ENCODE measurements at places on chromosomes 7 and 10.
A peak's percentile ranks its signal among the peaks of the same experiment; 100 is the strongest.

DNA sequence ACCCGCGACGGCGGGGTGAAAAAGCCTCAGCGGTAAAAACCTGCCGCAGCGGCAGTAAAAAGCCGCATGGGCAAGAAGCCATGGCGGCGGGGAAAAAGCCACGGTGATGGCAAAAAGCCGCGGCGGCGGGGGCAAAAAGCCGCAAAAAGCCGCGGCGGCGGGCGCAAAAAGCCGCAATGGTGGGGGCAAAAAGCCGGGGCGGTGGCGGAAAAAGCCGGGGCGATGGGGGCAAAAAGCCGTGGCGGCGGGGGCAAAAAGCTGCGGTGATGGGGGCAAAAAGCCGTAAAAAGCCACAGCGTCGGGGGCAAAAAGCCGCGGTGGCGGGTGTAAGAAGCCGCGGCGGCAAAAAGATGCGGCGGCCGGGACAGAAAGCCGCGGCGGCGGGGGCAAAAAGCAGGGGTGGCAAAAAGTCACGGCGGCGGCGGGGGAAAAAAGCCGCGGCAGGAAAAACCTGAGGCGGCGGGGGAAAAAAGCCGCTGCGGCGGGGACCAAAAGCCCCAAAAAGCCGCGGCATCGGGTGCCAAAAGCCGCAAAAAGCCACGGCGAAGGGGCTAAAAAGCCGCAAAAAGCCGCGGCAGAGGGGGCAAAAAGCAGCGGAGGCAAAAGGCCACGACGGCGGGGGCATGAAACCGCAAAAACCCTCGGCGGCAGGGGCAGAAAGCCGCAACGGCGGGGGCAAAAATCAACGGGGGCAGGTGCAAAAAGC, 488.5 kb downstream of the ZNF33B start:
- DNase-seq: no peak

GRCh38 chr7:2008101-2008935, 224.4 kb downstream of the MAD1L1 start:
- DNase-seq: peak; percentile 66

- DNase-seq: no peak
These were observed at the start of gene USP54 for GRCh38 chr10:73590881-73591799. USP54 (minus strand) TSS chr10:73591342; CDS start chr10:73575658, 15,684 bp downstream.

GRCh38 chr10:98878921-98879320, 356.7 kb downstream of the HPSE2 start:
- DNase-seq: no peak

DNA sequence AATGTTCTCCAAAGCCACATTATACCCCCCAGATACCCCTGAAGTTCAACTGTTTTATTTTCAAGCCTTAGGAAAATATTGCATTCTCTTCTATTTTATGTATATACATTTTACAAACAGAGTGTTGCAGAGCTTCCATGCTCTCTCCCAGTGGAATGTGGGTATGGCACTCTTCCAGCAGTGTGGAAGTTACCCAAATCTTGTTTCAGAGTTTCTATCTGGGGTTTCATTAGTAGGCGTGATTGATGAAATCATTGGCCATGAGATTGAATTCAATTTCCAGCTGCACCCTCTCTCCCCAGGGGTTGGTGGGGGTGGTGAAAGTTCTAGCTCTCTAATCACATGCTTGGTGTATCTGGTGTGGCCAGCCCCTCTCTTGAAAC, 350.4 kb downstream of the RPS24 start:
- no peak for DNase-seq

GRCh38 chr10:124151466-124152095, 58.2 kb upstream of the CHST15 start:
- DNase-seq: no peak

- no peak for DNase-seq
These were observed 322.9 kb downstream of the PTEN start for GRCh38 chr10:88186335-88186734.

GRCh38 chr7:83684928-83685327, 36.0 kb upstream of the SEMA3E start:
- DNase-seq: no peak

- no peak for DNase-seq
These were observed 1.4 kb downstream of the ETV1 start for GRCh38 chr7:13988065-13988464.

- DNase-seq: no peak
These were observed 25.1 kb downstream of the CDK14 start for GRCh38 chr7:90621125-90621746.

- no peak for DNase-seq
These were observed 20.6 kb upstream of the CHCHD3 start for GRCh38 chr7:133102276-133103060.

DNA sequence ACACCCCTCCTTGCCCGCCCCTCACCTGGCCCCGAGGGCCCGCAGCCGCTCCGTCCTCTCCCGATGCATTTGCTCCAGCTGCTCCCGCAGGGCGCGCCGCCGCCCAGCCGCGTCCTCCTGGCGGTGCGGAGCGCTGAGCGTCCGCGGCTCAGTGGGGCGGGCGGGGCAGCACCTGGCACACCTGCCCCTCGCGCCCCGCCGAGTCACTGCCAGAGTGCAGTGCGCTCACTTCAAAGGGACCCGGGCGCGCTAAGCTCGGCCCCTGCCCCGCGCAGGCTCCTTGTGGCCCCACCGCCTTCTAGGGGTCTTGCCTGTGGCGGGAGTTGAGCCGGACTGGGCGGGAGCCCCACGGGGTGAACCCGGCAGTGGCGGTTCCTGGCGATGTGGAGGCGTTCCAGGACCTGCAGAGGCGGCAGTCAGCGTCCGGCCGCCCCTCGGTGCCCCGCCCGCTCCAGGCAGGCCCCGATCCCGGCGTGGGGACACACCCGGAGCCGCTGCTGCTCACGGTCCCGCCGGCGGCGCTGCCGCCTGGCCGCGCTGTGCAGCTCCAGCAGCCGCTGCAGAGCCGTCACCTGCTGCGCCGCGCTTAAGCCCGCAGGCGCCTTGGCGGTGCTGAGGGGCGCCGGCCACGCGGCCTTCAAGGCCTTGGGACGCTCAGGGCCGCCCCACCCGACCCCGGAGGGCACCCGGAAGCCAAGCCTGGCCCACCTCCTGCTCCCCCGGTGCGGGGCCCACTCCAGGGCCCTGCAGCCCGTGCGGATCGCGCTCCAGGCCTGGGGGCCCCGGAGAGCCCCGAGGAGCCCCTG, 6.7 kb downstream of the ATP6V1F start:
- DNase-seq: no peak

DNA sequence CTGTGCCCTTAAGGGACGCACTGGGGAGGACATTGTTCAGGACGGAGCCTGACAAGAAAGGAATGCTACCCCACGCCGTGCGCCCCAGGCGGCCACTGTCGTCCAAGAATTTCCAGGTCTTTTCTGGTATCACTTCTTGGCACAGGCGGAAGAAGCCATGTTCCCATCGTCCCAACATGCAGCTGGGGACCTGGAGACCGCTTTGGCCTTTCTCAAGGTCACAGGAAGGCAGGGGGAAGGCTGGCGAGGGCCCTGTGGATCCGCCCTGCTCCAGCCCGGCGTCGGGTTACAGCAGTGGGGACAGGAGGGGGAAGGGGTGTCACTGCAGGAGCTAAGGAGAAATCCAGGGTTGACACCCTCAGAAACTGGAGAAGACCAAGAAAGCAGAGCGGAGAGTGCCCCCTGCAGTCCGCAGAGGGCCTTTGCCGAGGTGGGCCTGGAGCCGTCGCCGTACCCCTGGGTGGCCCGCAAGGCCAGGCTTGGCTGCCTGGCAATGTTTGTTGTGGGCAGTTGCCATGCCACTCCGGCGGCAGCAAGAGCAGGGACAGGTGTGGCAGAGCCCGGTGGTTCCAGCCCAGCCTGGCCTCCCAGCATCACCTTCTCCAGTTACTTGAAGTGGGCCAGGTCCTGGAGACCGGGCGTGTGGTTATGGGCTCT, 104.1 kb downstream of the LHPP start:
- no peak for DNase-seq

DNA sequence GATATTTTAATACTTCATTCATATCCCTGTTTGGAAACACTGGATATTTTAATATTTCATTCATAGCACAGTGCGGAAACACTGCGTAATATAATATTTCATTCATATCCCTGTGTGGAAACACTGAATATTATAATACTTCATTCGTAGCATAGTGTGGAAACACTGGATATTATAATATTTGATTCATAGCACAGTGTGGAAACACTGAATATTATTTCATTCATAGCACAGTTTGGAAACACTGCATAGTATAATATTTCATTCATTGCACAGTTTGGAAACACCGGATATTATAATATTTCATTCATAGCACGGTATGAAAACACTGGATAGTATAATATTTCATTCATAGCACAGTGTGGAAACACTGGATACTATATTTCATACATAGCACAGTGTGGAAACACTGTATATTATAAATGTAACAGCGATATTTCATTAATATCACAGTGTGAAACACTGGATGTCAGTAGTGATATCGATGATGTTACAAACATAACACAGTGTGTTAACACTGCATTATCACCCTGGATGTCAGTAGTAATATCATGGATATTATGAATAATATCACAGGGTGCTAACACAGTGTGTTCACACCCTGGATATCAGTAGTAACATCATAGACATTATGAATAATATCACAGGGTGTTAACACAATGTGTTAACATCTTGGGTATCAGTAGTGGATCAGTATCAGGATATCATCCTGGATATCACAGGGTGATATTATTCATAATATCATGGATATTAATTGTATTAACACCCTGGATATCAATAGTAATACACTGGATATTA, 2.9 kb upstream of the TMEM225B start:
- no peak for DNase-seq

DNA sequence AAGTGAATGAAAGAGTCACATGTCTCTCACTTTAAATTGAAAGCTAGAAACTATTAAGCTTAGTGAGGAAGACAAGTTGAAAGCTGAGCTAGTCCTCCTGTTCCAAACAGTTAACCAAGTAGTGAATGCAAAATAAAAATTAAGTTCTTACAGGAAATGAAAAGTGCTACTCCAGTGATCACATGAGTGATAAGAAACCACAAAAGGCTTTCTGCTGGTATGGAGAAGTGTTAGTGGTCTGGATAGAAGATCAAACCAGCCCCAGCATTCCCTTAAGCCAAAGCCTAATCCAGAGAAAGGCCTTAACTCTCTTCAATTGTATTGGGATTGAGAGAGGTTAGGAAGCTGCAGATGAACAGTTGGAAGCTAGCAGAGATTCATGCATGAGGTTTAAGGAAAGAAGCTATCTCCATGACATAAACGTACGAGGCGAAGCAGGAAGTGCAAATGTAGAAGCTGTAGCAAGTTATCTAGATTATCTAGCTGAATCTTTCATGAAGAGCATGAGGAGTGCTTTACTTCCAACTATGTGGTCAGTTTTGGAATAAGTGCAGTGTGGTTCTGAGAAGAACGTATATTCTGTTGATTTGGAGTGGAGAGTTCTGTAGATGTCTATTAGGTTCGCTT, 261.6 kb downstream of the MDFIC start:
- DNase-seq: no peak

GRCh38 chr10:86538547-86538946, 17.0 kb upstream of the WAPL start:
- no peak for DNase-seq

DNA sequence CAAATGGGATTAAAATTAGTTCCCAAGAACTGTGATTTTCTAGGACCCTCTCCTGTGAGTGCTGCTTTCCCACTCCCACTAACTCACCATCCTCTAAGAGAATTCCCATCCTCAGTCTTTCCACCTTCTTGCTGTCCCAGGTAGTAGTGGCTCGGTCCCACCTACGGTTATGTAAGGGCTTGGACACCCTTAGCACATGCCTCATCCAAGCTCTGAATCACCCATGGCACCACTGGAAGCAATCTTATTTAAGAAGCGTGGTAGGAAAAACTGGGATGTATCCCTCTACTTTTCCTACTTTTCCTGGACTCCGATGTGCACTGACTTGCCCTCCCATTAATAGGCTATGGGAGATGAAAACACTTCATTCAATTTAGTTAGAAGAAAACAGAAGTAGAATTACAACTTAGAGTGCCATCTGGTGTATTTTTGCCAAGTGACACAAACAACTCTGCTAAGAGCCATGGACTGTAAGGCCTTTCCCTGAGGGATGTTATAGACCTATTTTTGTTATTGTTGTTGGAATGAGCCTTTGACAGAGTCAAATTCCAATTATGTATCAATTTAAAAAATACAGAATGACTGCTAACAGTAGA, 13.7 kb upstream of the ANKRD22 start:
- DNase-seq: no peak

- DNase-seq: no peak
These were observed 63.3 kb downstream of the PODXL start for GRCh38 chr7:131493081-131493480.

GRCh38 chr7:118372530-118372929, 148.0 kb downstream of the ANKRD7 start:
- no peak for DNase-seq

- DNase-seq: peak; percentile 67
These were observed 11.0 kb downstream of the TBATA start for GRCh38 chr10:70773965-70774809.

DNA sequence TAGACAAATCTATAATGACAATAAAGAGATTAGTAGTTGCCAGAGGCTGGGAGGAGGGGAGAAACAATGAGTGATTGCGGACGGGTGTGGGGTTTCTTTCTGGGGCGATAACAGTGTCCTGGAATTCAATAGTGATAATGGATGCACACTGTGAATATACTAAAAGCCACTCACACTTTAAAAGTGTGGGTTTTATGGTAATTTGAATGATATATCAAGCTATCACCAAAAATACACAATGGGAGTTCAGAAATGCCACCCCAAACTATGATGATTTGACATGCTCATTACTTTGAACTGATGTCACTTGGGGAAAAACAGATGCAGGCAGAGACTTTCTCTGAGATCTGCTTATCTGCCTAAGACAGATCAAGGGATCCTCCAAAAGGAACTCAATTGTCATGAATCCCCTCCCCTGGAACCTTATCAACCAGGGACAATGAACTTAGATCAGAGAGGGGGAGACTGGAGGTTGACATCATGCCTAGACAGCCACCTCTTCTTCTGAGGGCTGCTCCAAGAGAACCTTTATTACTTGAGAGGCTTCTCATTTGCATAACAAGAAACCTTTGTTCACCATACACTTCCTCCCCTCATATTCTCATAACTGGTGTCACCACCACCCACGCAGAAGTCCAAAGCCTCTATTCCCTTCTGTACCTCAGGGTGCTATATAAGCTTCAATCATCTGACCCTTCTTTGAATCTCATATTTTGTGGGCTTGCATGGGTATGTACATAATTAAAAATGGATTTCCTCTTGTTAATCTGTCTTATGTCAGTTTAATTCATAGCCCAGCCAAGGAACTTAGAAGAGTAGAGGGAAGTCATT, 14.8 kb upstream of the ZC3HAV1 start:
- DNase-seq: no peak

DNA sequence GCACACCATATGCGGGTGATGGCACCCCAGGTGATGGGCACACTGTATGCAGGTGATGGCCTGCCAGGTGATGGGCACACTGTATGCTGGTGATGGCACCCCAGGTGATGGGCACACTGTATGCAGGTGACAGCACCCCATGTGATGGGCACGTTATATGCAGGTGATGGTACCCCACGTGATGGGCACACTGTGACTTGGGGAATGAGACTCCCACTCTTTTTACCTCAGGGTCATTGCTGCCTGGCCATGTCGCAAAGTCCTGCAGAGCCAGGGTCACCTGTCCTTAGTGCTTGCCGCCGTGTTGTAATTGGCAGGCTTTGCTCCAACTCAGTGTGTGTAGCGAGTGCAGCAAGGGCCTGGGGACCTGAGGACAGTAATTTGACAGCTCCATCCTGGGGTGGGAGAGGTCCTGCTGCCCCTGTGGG, 7.6 kb upstream of the CCDC201 start:
- DNase-seq: no peak

- DNase-seq: no peak
These were observed 5.4 kb upstream of the PWWP2B start for GRCh38 chr10:132391676-132392020.
